ENCODE measurements at places on chromosomes 6 and 20.

DNA sequence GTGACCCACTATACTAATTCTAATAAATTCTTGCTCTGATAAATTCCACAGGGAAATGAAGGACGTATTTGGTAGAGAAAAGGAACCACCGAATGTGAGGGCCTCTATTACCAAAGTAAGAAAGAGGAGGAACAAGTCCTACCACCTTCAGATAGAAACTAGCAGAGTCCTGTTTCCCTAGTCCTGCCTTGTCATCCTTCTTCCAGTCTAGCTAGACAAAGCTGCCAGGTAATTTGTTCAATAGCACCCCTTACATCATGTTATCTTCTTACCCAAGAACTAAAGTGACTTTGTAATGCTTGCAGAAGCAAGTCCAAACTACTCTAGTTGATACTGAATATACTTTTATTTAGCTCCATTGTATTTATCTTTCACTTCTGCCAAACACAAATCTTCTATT lies 29.3 kb upstream of the FAM83B start:
- no peak for DNase-seq

- DNase-seq, result no peak
Measured at GRCh38 chr6:116102873-116103272, 2.2 kb downstream of the NT5DC1 start.

- no peak for DNase-seq
Measured at GRCh38 chr6:18330548-18331081, 56.5 kb upstream of the RNF144B start.

DNA sequence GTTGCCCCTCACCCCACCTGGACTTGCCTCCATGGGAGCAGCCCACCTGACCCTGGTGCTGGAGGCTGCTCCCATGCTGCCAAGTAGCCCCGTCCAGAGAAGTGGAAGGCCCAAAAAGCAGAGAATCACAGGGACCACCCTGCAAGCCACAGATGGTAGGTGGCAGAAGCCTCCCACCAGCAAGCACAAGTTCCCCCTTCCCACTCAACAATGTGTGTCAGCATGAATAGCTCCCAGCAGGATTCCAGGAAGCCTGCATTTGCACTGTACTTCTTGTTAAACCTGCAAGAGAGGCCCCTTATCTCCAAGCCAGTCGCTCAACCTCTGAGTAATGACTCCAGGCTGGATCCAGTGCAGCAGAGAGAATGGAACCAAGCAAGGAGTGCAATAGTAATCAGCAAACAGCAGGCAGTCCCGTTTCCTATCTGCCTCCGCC lies 180.8 kb upstream of the CST7 start:
- no peak for DNase-seq

DNA sequence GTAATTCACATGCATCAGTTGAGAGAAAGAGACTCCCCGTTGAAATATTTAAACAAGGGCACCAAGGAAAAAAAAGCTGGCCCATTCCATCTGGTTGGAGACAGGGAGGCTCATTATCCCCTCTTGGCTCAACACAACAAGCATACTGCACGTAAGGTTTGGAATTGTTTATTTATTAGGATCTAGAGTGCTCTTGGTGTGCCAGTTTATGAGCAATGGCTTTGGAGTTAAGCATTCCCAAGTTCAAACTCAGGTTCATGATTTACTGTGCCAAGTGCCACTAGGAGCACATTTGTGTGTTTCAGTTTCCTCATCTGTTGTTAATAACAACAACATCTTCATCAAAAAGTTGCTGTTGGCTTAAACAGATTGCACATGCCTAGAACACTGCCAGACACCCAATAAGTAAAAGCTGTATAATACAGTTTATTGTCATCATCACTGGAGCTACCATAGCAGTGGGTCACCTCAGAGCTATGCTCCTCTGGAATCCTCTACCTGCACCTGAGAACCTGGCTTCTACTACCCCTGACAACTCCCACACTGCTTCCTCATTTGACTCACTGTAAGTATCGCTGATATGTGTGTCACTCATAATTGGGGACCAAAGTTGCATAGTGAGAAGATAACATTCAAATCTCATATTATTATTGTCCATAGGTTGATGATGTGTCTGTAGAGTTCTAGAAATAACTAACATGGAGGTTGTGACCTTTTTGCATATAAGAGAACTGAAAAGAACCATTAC lies 5.4 kb downstream of the SLC17A3 start:
- DNase-seq, result no peak

- no peak for DNase-seq
Measured at GRCh38 chr6:4299476-4299875, 164.1 kb upstream of the ECI2 start.

DNA sequence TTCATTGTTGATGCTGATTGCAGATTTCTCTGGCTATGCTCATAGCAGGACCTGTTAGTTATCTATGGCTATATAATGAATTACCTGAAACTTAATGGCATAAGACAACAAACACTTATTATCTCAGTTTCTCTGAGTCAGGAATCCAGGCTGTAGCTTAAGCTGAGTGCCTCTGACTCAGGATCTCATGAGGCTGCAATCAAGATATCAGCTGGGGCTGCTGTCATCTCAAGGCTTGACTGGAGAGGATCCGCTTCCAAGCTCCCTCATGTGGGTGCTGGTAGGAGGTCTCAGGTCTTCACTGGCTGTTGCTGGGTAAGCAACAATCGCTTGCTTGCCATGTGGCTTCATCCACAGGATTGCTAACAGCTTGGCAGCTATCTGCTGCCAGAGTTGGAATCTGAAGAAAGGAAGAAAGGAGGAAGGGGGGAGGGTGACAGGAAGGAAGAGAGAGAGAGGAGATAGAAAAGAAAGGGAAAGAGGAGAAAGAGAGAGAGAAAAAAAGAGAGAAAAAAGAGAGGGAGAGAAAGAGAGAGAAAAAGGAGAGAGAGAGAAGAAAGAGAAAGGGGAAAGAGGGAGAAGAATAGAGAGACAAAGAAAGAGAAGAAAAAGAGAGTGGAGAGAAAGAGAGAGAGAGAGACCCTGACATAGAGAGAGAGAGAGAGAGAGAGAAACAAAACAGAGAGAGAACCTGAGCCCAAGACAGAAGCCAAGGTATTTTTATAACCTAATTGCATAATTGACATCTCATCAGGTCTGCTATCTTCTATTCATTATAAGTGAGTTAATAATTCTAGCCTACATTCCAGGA lies 579.0 kb upstream of the BTBD3 start:
- no peak for DNase-seq

DNA sequence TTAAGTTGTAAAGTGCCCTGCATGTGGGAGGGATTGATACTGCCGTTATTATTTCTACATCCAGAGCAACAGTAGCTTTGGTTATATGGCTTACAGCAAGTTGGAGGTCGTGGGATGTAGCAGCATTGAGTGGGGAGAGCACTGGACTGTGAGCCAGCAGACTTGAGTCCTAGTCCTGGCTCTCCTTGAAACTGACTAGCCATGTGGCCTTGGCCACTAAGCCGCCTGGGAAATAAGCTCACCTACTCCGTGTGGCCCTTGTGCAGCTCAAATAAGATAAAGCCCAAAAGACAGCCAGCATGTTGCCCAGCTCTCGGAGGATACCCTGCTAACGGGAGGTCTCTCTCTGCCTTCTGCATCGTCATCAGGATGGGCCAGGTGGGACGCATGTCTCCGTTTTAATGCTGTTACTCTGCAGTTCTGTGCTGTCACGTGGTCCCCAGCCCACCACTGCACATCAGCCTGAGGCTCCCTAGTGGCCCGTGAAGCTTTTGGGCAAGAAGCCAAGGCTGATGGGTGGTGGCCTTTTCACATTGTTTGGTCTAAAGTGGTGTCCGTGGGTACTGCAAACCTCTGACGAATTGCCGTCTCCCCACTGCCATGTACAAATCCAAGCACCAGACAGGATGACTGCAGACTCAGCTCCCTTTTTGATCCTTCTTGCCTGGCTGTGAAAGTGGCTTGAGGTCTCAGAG lies 7.9 kb downstream of the EPB41L1 start:
- DNase-seq, result no peak

GRCh38 chr6:154865291-154865690 lies 129.8 kb upstream of the TIAM2 start:
- no peak for DNase-seq

GRCh38 chr6:44021589-44022295 lies 105.5 kb downstream of the MRPL14 start:
- DNase-seq, result no peak

DNA sequence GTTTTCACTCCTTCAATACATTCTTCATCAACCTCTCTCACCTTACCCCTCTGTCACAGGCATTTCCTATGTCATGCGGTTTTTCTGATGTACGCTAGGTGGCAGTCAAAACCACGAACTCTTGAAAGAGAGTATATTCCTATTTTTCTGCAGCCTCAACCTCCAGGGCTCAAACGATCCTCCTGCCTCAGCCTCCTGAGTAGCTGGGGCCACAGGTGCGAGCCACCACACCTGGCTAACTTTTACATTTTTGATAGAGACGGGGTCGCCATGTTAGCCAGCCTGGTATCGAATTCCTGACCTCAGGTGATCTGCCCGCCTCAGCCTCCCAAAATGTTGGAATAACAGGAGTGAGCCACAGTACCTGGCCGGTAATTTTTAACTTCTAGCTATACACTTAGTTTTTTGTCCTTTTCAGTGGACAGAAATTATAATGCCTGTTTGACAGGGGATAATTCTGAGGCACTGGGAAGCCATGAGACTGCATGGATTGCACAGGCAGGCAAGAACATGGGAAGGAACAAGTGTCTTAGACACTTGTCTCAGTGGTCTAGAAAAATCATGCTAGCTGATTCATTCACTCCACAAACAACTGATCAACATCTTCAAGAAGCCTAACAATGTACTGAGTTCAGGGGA lies 22.5 kb upstream of the HFE start:
- peak; percentile 42 for DNase-seq

GRCh38 chr6:41171908-41172307 lies 9.0 kb upstream of the TREM2 start:
- no peak for DNase-seq

- DNase-seq, result no peak
Measured at GRCh38 chr6:18242062-18242851, 22.1 kb downstream of the DEK start.

DNA sequence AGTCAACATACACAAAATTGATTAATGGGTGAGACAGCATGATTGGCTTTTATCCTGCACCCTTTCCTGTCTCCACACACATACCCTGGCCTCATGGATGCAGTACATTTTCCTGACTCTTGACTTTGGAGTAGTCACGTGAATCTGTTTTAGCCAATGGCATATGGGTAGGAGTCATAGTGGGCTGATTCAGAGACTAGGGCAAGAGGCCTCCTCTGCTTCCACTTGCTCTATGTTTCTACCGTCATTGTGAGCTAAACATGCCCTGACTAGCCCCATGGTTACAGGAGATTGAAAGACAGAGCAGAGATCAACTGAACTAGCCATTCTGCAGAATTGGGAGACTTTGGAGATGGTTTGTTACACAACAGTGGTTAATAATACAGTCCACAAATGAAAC lies 850.0 kb downstream of the DHX35 start:
- no peak for DNase-seq

DNA sequence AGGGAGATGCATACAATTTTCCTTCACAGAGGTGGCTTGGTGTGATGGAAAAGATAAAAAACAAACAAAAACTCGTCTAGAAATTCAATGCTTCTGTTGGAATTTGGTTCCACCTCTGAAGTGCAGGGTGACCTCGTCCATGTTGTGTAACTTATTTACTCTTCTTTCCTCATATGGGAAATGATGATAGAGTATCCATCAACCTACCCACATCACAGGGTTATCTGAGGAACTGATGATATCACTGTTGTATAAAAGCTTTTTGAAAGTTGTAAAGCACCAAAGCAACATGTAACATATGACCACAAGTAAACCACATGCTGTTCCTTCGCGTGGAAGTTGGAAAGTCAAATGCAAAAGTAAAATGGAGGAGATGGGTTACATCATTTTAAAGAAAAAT lies 212.0 kb upstream of the SGK1 start:
- peak; percentile 38 for DNase-seq

DNA sequence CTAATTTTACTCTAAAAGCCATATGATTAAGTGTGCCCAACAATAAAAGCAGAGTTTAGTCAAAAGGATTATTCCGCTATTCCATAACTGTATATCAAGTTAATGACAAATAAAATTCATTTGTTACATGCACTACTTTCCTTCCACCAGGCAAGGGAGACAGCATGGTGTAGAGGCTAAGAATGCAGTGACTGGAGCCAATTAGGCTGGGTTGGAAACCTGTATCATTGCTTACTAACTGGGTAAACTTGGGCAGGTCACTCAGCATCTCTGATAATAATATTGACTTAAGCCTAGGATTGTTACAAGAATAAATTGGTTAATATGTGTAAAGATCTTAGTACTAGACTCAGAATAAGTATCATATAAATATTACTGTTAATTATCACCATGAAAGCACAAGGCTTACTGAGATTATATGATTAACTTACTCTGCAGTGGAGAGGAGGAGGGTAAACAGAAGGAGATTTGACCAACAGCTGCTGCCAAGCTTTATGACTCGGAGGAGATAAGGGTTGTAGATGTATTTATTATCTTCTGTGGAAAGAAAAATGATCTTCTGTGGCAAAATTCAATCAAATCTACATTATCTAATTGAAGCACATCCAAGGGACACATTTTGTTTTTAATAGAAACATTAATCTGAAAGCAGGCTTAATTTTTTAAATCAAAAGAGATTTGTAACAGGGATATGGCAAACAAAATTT lies 1459.9 kb downstream of the GRIK2 start:
- DNase-seq, result no peak

DNA sequence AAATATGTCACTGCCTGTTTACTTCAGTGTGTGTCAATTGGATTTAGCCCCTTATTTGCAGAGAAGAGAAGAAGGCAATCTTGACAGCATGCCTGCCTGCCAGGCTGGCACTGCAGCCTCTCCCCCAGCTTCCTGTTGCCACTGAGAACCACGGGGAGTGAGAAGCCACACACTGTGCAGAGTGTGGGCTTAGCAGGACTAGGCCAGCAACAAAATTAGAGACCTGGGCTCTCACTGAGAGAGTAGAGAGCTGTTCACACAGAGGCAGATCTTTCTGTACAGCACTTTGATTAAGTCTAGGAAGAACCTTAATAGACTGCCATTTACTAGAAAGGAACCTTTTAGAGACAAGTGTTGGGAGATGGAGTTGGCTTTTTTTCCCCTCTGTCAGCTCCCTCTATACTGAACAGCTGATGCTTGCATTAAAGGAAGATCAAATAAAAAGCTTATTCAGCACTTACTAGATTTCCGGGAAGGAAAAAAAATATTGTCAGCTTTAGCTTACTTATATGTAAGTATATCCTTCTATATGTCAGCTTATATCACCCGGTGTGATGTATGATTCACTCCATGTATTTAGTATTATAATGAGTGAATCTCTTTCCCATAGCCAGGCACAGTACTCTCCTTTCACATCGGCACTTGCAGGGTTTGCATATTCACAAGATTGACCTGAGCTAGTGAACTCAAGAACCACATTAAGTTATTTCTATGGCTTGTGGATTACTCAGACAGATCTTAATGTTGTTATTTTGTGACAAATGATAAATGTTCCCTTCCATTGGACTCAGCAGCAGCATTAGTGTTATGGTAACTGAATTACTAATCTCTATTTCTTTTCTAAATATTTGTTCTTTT lies 851.0 kb upstream of the EPHA7 start:
- DNase-seq, result no peak

- DNase-seq, result no peak
Measured at GRCh38 chr20:51354191-51354768, 188.2 kb downstream of the NFATC2 start.

DNA sequence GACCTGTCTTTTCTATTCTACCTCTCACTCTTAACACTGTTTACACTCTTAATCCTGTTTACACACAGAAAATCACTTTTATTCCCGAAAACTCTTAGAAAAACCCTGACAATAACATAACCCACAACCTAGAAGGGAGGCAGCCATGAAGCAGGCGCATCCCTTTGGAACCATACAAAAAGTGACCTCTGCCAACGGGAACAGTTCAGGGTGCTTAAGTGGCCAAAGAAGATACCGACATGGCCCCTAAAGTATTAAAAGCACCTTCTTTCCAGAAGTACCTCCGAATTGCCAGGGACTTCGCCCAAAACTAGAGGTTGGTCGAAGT lies 490 bp downstream of the MMUT start:
- DNase-seq, result no peak

All from HTR-8/SVneo (cell line).